Hematopoietic multipotent progenitor cell (in vitro differentiated cells): ENCODE measurements at places on chromosomes 13 and 19. TPM values are rescaled to one million over a fixed set of nuclear protein-coding genes. Genes with fewer than 3 reads are reported as not detected.

The ZFP14 gene
- total RNA-seq = 4.0 TPM

The ATP11A gene
- 10.0 TPM for total RNA-seq

The ZC3H4 gene
- 19.4 TPM for total RNA-seq

The HSPB6 gene
- total RNA-seq = 0.27 TPM

The ZNF90 gene
- total RNA-seq = 3.0 TPM

The ZNF304 gene
- total RNA-seq = 7.0 TPM

The FAM216B gene
- total RNA-seq = not detected

The CACNG6 gene
- total RNA-seq = 0.27 TPM

The TMC4 gene
- total RNA-seq = under 0.01 TPM

The KCNN1 gene
- total RNA-seq = under 0.01 TPM

The ADM5 gene
- 1.9 TPM for total RNA-seq

The TMEM59L gene
- not detected for total RNA-seq

DNA sequence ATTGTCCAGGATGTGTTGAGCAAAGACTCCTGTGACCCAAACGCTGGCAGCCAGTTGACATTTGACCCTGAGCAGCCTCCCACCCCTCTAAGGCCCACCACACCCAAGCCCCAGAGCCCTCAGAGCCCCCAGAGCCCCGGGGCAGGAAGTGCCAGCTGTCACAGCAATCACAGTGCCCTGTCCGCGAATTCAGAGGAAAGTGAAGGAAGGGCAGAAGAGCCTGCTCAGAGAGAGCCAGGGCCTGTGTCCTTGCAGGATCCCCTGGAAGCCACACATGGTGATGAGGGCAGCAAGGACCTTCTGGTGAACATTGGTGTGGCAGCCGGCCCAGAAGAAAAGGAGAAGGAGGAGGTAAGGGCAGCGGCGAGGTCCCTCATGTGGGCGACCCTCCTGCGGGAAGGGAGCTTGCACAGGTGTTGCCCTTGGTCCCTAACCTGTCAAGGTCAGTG, 63.7 kb downstream of the SPATA13 start:
- DNase-seq = no peak

GRCh38 chr19:49200238-49200862, 42.8 kb downstream of the TRPM4 start:
- DNase-seq = no peak

GRCh38 chr19:2421581-2422306, 5.6 kb downstream of the TIMM13 start:
- DNase-seq = no peak

DNA sequence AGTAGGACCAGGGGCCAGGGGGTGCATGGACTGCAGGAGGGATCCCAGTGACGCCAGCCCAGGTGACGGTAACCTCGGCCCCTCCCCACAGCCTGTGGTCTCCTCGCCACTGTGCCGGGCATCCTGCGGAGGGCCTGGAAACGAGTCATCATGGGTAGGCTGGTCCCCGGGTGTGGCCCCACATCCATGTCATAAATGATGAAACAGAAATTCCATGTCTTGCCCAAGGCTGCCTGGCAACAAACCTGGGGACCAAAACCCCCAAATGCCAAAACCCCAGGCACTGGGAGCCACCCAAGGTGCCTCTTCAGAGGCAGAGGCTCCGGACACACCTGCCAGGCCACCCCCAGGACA, 20.9 kb downstream of the MAP2K2 start:
- DNase-seq = no peak

DNA sequence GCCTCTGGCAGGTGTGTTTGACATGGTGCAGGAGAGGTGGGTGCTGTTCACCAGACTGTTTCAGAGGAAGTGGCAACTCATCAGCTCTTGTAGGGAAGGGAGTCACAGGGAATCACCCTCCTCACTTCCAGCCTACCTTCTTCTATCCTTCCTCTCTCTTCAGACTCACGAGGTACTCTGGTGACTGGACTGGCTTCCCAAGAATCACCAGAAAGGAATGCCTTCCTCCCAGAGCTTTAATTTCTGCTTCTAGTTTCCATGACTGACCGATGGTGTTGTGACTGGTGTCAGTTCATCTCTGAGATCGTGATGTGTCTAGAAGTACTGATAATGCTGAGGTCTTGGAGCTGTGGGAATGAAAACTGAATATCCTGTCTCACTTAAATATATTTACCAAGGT, 247.3 kb downstream of the KCTD12 start:
- DNase-seq = no peak

GRCh38 chr13:24670961-24671381, 9.2 kb upstream of the ATP12A start:
- peak; percentile 76 for DNase-seq

- no peak for DNase-seq
These were observed 4.5 kb upstream of the FCGRT start for GRCh38 chr19:49507803-49508494.

GRCh38 chr13:52395704-52396103, 10.3 kb downstream of the THSD1 start:
- DNase-seq = no peak

DNA sequence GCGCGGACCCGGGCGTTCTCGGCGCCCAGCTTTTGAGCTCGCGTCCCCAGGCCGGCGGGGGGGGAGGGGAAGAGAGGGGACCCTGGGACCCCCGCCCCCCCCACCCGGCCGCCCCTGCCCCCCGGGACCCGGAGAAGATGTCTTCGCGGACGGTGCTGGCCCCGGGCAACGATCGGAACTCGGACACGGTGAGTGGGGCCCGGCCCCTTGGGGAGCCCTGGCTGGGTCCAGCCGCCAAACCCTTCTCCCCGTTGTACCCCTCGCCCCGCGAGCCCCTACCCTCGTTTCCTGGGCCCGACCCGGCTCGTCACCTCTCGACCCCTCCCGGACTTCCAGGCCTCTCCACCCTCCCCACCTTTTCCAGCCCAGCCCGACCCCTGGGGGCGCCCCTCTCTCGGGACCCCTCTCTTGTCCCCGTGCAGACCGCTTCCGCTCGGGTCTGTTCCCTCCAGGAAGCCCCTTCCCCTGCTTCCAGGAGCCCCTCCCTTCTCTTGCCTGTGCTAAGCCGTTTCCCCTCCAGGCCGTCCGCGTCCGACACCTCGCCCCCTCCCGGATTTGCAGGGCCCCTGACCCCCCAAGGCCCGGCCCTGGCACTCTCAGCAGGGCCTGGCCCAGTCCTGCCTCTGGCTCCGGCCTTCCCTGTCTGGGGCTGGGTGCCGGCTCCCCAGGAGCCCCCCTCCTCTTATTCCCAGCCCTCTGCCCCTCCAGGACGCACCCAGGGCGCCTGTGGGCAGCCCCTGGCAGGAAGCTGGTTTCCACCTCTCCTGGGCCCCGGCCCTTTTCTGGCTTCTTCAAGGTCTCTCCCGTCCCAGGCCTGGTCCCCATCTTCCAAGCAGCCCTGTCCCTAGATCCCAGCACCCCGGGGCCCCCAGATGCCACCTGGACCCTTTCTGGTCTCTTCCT, 632 bp downstream of the MARK4 start:
- DNase-seq = no peak

DNA sequence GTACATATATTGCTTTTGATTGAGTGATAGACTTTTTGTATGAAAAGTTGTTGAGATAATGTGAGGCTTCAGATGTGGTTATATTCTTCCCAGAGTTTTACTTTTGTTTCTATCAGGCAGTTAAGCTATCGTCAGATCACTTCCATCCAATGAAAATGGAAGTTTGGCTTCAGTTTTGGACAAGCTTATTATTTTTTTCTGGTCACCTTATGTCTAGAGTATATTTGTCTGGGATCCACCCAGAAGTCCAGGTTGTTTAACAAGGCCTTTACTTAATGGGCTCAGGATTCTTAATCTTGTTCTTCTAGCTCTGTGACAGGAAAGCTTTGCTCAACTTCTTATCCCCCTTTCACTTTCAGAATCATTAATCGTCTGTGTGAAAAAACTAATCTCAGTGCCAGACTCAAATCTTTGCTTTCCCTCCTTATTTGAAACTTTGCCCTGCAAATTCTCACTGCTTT, 150.9 kb downstream of the PDS5B start:
- peak; percentile 18 for DNase-seq

DNA sequence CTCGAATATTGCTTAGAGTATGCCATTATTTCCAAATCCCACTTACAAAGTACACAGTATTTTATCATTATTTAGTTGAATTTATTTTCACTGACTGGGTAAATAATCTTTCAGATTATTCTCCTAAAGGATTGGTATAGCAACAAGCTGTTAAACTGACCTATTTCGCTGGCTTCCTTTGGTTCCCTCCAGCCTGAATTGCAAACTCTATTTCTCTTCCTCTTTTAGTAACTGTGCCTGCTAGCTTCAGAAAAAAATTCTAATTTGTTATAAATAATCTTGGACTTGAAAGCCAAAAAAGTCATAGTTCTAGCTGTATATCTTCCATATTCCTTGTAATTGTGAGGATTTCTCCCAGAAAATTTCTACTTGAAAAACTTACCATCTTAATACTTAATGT, 15.0 kb upstream of the CCNA1 start:
- no peak for DNase-seq

GRCh38 chr13:106377341-106377740, 158.1 kb downstream of the EFNB2 start:
- DNase-seq = no peak

GRCh38 chr19:30529876-30530275, 157.7 kb downstream of the ZNF536 start:
- no peak for DNase-seq

GRCh38 chr13:74758188-74758587, 624.0 kb upstream of the KLF12 start:
- no peak for DNase-seq

GRCh38 chr13:112756967-112757758, 67.3 kb downstream of the ATP11A start:
- no peak for DNase-seq

GRCh38 chr19:48596679-48597465, 9.7 kb upstream of the SPACA4 start:
- DNase-seq = peak; percentile 35

DNA sequence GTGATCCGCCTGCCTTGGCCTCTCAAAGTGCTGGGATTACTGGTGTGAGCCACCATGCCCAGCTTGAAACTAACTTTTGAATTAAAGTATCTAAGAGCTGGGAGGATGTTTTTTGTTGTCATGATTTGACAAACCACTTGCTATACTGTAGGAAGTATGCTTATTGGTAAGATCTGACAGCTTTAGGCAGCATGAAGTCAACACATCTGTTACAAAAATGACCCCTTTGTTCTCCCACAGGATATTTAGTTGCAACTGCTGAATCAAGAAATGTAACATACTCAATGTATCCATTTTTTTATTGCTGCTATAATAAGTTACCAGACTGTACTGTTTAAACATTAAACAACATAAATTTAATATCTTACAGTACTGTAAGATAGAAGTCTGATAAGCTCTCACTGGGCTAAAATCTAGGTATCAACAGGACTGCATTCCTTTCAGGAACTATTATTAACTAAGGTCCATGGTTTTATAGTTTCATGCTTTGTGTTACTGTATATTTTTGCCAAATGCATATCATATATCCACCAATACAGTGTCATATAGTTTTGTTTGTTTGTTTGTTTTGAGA, 22.8 kb upstream of the LRP3 start:
- no peak for DNase-seq

- DNase-seq = no peak
These were observed 3.8 kb downstream of the NPAS1 start for GRCh38 chr19:47023448-47023794.

- no peak for DNase-seq
These were observed 45.8 kb downstream of the TNFSF13B start for GRCh38 chr13:108315273-108315672.

DNA sequence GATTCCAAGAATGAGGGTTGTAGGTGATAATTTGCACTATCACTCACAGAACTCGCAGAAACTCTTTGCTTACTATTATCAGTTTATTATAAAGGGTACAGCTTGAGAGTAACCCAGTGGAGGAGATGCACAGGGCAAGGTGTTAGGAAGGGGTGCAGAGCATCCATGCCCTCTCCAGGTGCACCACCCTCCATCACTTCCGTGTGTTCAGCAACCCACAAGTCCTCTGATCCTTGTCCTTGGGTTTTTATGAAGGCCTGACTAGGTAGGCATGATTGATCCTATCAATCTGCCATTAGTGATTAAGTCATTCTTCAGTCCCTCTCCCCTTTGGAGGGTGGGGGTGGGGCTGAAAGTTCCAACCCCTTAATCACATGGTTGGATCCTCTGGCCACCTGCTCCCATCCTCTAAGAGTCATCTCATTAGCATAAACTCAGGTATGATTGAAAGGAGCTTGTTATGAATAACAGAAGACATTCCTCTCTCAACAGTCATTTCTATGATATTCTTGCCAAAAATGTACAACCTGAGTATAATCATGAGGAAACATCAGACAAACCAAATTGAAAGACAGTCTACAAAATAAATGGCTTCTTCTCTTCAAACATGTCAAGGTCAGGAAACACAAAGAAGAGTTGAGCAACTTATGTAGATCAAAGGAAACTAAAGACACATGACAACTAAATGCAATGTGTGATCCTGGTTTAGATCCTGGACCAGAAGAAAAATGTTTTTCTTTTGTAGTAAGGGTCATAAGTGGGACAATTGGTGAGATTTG, 225.4 kb downstream of the PCCA start:
- no peak for DNase-seq

DNA sequence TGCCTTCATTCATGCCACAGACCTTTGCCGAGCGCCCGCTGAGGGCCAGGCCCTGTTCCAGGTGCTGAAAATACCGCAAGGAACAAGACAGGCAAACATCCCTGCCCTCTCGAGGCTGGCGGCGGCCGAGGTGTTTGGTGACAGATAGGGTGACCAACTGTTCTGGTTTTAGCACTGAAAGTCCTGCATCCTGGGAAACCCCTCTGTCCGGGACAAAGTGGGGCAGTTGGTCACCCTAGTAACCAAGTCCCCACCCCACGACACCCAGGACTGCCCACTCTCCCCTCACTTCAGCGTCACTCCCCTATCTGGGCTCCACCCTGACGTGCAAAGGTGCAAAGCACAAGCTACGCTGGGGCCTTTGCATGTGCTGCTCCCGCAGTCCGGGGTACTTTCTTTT, 17.3 kb downstream of the ZBTB7A start:
- no peak for DNase-seq

- DNase-seq = no peak
These were observed 66.4 kb downstream of the ZAR1L start for GRCh38 chr13:32248801-32249200.

GRCh38 chr13:114004420-114005205, 30.7 kb upstream of the C13orf46 start:
- no peak for DNase-seq

- DNase-seq = peak; percentile 17
These were observed 6.4 kb downstream of the NUDT15 start for GRCh38 chr13:48043789-48044503.

GRCh38 chr19:7622933-7623685, 6.2 kb downstream of the XAB2 start:
- no peak for DNase-seq

- no peak for DNase-seq
These were observed 547.0 kb upstream of the SLITRK5 start for GRCh38 chr13:87123987-87124784.

- no peak for DNase-seq
These were observed 541.8 kb upstream of the SLC10A2 start for GRCh38 chr13:103607995-103608394.

- DNase-seq = no peak
These were observed 5.3 kb downstream of the RFX1 start for GRCh38 chr19:14000691-14001375.
